ENCODE measurements at places on chromosomes 1 and 21.
A peak's percentile ranks its signal among the peaks of the same experiment; 100 is the strongest.

DNA sequence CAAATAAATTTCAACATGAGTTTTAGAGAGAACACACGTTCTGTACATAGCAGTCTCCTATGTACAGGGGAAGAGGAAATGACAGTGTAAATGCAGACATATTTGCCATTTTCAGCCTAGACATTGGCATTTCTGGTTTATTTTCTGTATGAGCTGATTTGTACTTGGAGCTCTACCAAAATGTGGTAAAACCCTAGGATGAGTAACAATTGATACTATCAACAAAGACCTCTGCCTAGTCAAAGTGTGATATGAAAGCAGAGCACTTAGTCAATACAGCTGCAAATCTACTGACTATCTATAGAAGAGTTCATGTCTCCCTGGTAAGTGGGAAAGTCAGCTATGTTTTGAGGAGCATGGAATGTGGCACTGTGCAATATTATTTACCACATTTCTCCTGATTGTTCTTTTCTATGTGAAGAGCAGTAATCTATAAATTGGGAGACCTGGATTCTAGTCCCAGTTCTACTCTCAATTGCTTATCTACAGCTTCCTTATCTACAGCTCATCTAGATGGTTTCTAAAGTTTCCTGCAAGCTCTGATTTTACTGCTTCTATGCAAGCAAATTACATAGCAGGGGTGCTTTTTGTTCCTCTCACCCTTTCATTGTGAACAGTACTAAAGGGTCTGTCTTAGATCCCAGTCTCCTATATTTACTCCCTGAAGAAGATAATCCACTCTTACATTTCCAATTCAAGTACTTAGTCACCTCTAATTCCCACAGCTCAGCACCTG, 334.2 kb downstream of the NTNG1 start:
- DNase-seq: peak; percentile 16

DNA sequence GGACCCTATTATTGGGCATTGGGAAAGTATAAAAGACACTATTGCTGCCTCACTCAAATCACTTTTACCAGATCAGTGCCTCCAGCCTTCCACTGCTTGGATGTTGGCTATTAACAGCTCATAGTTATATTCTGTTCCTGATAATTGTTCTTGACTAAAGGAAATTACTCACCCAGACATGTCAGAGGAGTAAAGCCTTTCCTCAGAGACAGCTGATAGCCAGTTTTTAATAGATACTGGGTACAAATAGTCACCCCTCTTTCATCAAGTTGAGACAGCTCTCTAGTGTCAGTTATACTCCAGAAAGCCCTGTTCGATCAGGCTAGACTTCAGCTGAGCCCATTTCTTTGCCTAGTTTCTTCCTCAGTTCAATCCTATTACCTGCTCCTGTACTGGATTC, 876.1 kb upstream of the B3GALT2 start:
- no peak for DNase-seq

- DNase-seq: no peak
These were observed 154.6 kb downstream of the PLPPR5 start for GRCh38 chr1:98849969-98850636.

DNA sequence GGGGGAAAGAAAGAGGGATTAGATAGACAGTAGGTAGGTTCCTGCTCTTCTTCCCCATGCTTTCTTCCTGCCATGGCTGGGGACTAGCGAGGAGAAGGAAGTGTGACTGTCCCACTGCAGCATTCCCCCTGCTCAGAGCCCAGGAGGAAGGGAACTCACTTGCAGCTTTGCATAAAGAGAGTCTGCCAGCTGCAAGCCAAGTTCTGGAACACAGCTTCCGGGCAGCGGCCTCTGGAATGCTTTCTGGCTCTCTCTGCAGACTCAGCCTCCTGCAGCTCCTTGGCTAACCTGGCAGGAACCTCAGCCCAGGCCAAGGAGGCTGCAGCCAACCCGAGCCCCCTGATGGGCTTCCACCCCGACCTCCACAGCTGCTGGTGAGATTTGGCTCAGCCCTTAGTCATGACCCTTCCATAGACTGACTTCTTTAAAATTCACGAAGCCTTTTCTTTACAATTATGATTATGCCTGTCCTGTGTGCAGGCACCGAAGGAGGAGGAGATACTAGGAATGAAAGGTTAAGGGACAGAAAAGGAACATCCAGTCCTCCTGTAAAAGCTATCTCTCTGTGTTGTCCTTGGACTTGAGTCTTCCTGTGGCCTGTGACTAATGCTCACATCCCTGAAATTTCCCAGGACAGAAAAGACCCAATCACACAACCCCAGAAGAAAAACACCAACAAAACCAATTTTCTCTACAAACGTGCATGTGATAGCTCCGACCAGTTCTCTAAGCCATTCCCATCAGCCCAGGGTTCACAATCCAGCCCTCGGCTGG, 108.2 kb upstream of the OLIG2 start:
- no peak for DNase-seq

DNA sequence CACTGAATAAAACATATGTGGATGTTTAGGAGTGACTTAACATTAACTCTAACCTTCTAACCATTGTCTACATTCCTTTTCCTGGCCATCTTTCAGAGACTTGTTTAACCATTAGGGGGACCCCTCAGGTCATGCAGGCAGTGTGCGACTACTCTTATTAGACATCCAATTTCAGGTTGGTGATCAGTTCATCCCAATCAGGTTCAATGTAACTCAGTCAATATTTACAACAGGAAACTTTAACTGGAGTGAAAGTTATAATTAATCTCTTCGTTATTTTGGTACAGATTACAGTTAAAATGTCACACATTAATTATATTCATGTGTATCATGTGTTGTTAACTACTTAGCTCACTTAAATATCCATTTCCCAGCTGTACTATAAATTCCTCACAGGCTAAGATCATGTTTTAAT, 68.8 kb upstream of the RGS1 start:
- DNase-seq: peak; percentile 30

DNA sequence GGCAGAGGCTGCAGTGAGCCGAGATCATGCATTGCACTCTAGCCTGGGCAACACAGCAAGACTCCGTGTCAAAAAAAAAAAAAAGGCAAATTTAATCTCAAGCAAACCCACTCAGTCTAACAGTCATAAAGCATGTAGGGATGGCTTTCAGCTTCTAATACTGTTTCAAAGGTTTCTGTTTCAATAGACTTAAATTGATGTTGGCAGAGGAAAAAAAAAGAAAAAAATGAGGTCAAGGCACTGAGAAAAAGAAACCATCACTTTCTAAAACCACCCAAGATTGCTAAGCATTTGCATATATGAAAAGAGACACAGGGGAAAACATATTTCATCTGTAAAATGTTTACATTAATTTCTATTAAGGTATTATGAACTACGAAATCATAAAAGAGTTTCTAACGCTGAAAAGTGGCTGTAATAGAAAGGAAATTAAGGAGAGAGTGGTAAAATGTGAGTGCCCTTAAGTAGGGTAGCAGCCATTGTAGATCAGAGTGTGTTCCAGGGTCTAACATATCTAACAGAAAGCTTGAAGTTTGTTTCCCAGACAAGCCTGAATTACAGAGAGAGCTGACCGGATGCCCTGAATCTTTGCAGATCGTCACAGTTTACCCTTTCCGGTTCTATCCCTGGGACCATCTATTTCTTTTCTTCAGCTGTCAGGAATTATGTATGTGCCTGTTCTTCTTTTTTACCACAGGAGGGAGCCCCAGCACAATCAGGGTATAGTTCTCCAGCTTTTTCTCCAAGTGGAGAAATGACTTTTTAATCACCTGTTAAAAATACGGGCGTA, 70.0 kb downstream of the PLD5 start:
- peak; percentile 9 for DNase-seq

- DNase-seq: peak; percentile 89
These were observed 26.6 kb downstream of the AK4 start for GRCh38 chr1:65174585-65174984.

DNA sequence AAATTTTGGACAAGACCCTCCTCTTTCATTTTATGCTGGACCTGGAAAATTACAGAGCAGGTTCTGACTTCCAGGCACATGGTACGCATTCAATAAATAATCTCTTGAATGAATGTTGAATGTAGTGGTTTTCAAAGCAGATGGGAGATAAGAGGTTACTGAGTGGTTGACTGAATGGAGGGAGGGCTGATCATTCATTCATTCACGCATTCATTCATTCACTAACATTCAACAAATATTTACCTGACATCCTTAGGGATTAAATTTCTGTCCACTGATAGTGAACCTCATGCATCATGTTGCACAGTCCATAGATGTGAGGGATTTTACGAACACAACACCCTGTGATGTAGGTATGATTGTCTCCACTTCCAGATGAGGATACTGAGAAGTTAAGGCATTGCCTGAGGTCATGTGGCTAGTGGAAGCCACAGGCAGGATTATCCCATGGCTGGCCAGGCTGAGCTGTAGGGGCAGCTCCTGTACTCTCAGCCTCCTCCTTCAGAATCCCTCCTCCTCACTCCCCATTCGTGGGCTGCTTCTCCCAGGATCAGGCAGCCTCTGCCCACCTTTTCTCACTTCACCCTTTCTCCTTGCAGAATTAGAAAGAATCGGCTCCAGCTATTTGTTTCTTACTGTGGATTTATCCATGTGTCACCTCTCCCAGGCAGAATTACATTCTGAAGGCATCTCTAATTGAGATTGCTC, 48.4 kb upstream of the ATP5PO start:
- DNase-seq: no peak

DNA sequence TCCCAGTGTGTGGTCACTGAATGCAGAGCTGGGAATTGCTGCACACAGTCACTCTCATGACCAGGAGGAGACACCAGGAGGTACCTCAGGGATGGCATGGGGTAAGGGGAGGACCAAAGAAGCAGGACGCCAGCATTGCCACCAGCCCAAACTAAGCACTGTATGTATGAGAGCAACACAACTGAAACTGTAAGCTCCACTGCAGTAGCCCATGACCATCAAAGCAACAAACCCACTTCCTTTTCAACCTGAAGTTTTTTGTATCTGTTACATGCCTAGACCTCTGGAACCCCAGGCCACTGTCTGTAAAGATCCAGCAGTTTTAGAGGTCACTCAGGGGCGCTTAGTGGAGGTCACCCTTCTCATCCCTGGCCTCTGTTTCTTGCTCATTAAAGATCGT, 164.3 kb downstream of the SETD4 start:
- DNase-seq: no peak
